Fibroblast of villous mesenchyme (primary cell): ENCODE measurements at places on chromosomes 7 and 10. TPM values are rescaled to one million over a fixed set of nuclear protein-coding genes. Genes with fewer than 3 reads are reported as not detected.

The PLCE1 gene
- 0.32 and 0.43 TPM in 2 replicates for total RNA-seq

The CNTNAP2 gene
- total RNA-seq, result not detected in 2 replicates

The SPDYE9 gene
- not detected in 2 replicates for total RNA-seq

The FOXI2 gene
- not detected in 2 replicates for total RNA-seq

The PSD gene
- 1.6 and 2.2 TPM in 2 replicates for total RNA-seq

The SLIT1 gene
- total RNA-seq, result under 0.01 TPM in 1 of 2 replicates, not detected in the other

The MLXIPL gene
- not detected in 2 replicates for total RNA-seq

The PRDX3 gene
- 120 and 222 TPM in 2 replicates for total RNA-seq

The ATP6V0E2 gene
- 11.2 and 13.9 TPM in 2 replicates for total RNA-seq

The MMP21 gene
- not detected in 2 replicates for total RNA-seq

The SRGN gene
- 112 and 221 TPM in 2 replicates for total RNA-seq

The WIPF3 gene
- total RNA-seq, result under 0.01 TPM in 2 replicates

The TWIST1 gene
- total RNA-seq, result 16.4 and 19.3 TPM in 2 replicates

The KCNH2 gene
- 0.64 and 2.6 TPM in 2 replicates for total RNA-seq

The C10orf105 gene
- under 0.01 TPM in 1 of 2 replicates, not detected in the other for total RNA-seq

The DEPP1 gene
- 17.1 and 29.8 TPM in 2 replicates for total RNA-seq

The TPST1 gene
- 131 TPM in 2 replicates for total RNA-seq

The GHITM gene
- 177 and 185 TPM in 2 replicates for total RNA-seq

The ZNHIT1 gene
- 75.6 and 92.1 TPM in 2 replicates for total RNA-seq

The LBX1 gene
- total RNA-seq, result not detected in 2 replicates

The ERCC6 gene
- 16.1 and 35.4 TPM in 2 replicates for total RNA-seq
